Panc1 (cell line): ENCODE measurements at places on chromosomes 12 and 14.

DNA sequence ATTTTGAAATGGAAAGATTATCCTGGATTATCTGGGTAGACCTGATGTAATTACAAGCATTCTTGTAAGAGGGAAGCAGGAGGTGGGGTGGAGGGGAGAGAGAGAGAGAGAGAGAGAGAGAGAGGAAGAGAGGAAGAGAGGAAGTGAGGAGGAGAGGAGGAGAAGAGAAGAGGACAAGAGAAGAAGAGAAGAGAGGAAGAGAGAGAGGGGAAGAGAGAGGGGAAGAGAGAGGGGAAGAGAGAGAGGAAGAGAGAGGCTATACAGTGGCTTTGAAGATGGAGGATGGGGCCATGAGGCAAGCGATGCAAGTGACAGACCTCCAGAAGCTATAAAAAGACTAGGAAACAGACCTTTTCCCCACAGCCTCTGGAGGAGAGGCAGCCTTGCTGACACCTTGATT lies 13.7 kb upstream of the CHST11 start:
- DNase-seq, result no peak

GRCh38 chr12:111826316-111826715 lies 15.7 kb upstream of the MAPKAPK5 start:
- no peak for DNase-seq

GRCh38 chr12:10540776-10541205 lies 35.1 kb downstream of the EIF2S3B start:
- no peak for DNase-seq

DNA sequence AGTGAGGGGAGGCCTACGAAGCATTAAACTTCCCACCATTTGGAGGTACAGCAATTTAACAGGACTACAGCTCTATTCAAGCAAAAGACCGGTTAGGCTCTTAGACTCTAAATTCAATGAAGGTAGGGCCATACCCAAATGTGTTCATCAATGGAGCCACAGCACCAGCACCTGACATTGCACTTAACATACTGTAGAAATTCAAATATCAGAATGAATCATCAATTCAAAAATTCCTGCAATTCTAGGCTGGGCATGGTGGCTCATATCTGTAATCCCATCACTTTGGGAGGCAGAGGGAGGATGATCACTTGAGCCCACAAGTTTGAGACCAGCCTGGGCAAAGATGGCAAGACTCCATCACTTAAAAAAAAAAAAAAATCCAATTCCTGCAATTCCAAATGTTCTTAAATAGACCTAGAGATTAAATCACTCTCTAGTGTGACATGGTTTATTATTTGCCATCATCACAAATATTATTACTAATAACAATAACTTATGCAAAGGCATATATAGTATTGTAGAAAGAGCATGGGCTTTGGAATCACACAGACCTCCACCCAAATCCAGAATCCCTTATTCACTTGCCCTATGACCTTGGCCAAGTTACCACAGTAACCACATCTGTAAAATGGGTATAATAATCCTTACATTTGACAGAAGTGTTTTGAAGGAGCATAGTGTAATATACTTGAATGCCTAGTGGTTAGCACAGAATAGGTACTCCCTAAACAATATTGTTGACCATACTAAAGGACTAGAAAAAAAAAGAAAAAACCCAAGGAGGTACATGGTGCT lies 59.4 kb downstream of the CIT start:
- no peak for DNase-seq

GRCh38 chr14:47427629-47428028 lies 247.8 kb downstream of the MDGA2 start:
- DNase-seq, result no peak

DNA sequence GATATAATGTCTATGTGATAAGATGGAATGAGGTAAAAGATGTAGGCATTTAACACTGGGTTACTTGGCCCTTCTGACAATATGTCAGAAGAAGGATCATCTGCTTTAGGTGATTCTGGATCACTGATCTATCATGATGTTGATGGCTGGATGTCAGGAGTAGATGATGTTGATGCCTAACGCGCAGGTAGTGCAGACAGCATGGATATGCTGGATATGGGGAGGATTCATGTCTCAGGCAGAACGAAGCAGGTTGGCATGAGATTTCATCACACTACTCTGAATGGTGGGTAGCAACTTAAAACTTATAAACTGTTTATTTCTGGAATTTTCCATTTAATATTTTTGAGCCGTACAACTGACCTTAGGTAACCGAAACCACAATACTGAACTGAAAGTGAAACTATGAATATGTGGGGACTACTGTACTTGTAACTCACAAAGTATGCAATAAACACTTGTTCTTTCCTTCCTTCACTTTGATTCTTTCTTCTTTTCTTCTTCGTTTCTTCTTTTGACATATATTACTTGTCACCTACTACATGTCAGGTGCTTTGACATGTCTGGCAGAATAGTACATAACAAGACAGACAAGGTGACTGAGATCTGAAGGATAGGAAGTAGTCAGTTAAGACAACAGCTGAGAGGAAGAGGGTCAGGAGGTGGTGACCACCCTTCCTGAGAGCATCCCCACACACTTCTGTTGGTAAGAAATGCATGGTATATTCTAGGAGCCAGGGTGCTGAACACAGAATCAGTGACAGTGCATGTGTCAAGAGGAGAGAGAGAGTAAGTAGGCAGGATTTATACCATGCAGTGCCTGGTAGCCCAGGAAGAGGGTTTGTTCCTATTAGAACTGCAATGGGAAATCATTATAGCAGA lies 238.8 kb downstream of the PPFIA2 start:
- no peak for DNase-seq

- no peak for DNase-seq
These were observed 13.9 kb upstream of the HOXC13 start for GRCh38 chr12:53924521-53925405.

- DNase-seq, result no peak
These were observed 274.3 kb downstream of the RPL10L start for GRCh38 chr14:46377305-46377704.

- no peak for DNase-seq
These were observed 502.5 kb downstream of the VRK1 start for GRCh38 chr14:97299661-97300060.

DNA sequence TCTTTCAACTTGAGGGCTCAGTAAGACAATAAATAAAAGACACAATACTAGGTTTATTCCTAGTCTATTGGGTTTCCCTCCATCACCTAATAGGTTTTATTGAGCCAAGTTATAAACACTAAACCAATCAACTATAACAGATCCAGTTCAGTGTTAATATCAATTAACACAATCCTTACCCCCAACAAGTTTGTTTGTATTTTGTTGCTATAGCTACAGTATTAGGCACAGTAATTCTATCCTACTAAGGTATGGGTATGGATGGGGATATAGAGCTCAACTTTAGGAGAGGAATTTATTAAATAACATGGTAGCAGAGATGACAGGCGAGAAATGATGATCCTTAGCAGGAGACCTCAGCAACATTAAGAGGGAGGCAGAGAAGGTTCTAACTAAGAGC lies 13.3 kb downstream of the PPP4R3A start:
- DNase-seq, result no peak

GRCh38 chr12:59372956-59373355 lies 222.9 kb upstream of the SLC16A7 start:
- peak; percentile 2 for DNase-seq

DNA sequence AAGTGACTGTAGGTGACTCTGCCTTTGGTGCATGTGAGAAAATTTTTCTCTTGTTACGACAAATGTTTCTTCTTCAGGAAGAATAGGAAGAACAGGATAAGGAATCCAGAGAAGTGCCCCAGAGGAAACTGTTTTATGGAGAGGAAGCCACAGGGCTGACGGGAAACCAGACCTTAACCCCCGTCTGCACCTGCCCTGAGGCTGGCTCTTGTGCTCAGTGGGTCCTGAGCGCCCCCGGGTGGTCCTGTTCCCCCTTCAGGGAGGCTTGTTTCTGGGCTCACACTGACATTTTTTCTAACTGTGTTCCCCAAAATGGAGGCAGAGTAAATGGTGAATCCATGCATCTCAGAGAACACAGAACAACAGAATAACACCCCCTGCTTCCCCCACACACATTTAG lies 691.8 kb downstream of the TMEM121 start:
- no peak for DNase-seq

DNA sequence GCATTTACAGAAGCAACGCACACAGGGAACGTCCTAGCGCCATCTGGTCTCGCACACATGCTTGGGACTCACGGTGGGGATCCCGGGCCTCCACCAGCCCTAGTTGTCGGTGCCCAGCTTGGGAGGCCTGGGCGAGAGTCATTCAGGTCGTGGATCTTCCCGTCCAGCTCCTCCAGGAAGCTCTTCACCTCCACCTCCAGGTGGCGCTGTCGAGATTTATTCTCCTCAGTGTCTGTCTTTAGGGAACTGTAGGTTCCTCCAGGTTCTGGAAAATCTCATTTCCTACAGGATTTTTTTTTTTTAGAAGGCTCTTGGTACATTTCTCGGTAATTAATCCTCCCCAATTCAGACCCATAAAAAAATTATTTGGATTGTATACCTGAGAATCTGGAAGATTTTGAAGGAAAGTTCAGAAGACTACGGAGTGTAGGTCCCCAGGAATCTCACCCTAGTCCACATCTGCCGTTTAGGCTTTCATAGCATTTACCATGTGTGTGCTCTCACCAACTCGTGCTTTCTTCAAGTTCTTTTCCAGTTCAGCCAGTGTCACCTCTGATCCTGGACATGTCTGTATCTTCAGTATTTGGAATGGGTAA lies 910.0 kb downstream of the TMEM121 start:
- no peak for DNase-seq

DNA sequence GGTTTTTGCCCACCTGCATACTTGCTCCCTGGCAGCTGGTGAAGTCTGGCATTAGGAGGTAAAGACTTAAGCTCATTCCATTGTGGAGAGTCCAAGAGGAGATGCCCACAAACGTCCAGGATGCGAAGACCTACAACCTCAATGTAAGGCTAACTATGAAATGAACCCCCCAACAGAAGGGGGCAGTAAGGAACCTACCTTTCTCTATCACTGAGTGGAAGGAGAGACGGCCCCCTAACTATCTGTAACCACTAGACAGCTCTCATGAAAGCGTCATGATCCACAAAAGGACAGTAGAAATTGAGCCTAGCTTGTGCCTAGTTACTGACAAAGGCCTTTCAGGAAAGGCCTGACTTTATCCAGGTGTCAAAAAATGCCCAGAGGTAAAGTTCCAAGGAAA lies 55.3 kb downstream of the ZFYVE21 start:
- DNase-seq, result no peak

GRCh38 chr12:117774941-117775775 lies 193.6 kb downstream of the KSR2 start:
- DNase-seq, result no peak

GRCh38 chr12:13193505-13194231 lies 2.9 kb upstream of the EMP1 start:
- DNase-seq, result no peak

DNA sequence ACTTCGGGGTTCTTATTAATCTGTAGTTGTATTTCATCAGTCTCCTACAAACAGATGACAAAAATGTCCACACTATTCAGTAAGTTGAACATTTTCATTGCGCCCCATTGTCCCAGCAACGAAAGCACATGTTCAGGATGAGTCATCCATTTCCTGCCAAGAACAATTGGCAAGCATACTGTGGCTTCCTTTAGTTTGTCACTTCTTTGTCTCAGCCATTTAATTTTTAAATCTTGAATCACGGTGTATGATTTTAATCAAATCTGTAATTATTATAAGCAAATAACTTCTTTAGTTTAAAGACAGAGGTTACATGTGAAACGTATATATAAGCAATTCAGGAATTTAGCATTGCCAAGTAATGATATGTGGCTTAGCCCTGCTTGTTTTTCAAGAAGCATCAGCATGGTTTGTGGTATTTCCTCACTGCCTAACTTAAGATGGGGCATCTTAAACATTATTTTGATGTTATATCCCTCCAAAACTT lies 211.3 kb upstream of the KRR1 start:
- no peak for DNase-seq

DNA sequence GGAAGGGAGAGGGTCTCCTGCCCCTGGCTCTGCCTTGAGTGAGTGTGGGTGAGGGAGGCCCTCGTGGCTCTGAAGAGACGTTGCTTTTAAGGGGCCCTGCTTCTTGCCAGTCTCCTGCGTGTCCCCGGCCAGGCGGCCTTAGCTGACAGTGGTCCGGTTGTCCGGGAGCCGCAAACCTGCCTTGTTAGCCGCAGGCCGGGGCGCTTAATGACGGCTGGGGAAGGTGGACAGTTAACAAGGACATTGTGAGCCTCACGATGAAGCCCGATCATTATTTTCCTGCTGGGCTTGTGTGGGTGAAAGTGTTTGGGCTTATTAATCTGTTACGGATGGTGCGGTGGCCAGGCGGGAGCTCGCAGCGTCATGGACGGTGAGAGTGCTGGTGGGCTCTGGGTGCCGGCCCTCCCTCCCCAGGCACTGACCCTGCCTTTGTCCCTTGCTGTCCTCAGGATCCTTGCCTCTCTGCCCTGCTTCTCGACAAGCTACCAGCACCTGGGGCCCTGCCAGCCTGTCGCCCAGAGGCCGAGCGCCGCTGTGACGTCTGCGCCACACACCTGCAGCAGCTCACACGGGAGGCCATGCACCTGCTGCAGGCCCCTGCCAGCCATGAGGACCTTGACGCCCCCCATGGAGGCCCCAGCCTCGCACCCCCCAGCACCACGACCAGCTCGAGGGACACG lies 13.3 kb downstream of the KIF26A start:
- DNase-seq, result no peak

- no peak for DNase-seq
These were observed 72.9 kb upstream of the SRSF5 start for GRCh38 chr14:69693801-69694729.

DNA sequence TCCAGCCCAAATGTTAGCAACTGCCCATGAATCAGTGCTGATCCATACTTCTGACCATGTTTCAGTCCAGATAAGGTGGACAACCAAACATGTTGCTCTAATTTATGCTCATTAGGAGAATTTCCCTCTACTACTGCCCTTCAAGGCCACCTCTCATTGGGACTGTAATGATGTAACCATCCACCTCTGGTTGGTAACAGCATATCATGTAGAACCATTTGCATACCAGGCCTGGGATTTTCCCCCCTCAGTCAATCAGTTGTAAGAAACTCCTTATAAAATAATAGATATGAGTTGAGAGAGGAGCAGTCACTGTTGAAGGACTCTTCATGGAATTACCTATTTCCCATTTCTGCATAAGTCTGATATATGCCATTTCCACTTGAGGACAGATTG lies 17.8 kb upstream of the YAF2 start:
- DNase-seq, result no peak

- no peak for DNase-seq
These were observed 411.1 kb downstream of the TMEM121 start for GRCh38 chr14:105937253-105938054.
